Pulmonary artery endothelial cell (primary cell): ENCODE measurements at places on chromosomes 12 and 14.
A peak's percentile ranks its signal among the peaks of the same experiment; 100 is the strongest.

- no peak for DNase-seq
Measured at GRCh38 chr12:43290836-43291235, 261.2 kb downstream of the ADAMTS20 start.

- no peak for DNase-seq
Measured at GRCh38 chr14:35412272-35413056, 7.9 kb upstream of the NFKBIA start.

GRCh38 chr14:104474495-104475213 is 104.9 kb upstream of the C14orf180 start:
- no peak for DNase-seq

GRCh38 chr12:101552277-101552676 is 42.5 kb upstream of the MYBPC1 start:
- DNase-seq, result no peak

- DNase-seq, result no peak
Measured at GRCh38 chr12:31263661-31264060, 62.3 kb downstream of the SINHCAF start.

- DNase-seq, result no peak
Measured at GRCh38 chr14:81285245-81285644, 64.5 kb upstream of the GTF2A1 start.

DNA sequence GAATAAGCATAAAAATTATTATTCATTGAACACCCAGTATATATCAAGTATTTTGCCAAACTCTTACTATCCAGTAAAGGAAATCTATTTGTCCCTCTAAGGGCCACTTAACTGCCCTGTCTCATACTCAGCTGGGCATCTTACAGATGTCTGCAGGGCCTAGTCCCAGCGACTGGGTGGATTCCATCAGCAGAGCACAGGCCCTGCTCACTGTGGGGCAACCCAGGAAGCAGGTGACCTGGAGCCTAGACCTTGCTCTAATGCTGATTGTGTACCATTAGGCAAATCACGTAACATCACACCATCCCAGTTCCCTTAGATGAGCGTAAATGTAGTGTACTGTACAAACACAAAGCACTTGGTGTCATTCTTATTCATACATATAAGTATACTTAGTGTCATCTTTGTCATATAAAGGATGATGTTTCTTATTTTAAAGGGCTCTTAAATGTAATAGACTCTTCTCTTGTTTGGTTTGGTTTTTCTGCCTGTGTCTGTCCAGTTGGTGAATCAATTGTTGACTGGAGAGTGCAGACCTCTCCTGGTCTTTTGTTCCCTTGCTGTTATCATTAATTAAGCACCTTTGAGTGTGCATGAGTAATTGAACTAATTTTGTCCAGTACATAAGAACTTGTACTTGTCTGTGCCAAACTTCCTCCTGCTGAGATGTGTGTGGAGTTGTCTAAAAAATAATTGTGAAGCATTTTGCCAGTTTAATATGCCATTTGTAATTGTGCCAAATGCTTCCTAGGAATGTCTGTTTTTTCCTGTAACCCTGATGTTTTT is 49.3 kb downstream of the RAB35 start:
- no peak for DNase-seq

- DNase-seq, result no peak
Measured at GRCh38 chr12:40232602-40233001, 7.8 kb downstream of the LRRK2 start.

GRCh38 chr12:4816744-4817525 is 92.8 kb upstream of the KCNA1 start:
- no peak for DNase-seq

GRCh38 chr12:39105111-39105510 is 199.7 kb upstream of the CPNE8 start:
- DNase-seq, result no peak

DNA sequence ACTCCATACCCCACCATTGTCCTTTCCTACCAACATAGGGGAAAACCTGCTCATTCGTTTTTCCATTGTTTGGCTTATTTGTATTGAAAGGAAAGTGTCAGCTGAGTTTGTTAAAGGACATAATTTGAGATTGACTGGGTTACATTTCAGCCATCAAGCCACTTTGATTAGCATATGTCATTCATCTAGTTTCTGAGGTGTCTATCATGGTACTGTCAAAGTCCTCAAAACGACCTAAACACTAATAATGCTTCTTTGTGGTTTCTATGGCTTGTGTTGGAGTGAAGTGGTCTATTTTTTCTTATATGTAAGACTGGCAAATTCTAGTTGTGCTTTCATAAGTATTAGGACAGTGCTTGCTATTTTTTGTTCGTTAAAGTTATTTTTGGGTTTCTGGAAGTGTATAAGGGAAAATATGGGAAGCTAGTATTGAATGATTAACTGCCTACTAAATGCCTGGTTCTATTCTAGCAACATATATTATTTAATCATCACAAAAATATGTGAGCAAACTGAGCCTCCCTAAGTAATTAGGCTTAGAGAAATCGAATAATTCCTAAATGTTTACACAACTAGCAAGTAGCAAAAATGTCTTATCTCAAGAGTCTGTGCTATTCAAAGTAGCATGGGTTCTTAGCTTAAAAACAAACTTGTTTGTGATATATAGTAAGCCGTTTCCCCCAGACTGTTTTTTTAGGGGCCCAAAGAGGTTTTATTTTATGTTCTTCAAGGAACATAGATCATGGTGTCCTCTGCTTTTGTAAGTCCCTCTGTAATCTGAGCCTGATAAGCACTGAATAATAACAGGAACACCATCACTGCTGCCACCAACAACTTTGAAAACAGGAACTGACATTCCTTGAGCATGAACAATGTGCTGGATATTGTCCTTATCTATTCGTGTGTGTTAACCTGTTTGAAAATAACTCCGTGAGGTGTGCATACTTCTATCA is 67.1 kb downstream of the DERA start:
- peak; percentile 79 for DNase-seq

DNA sequence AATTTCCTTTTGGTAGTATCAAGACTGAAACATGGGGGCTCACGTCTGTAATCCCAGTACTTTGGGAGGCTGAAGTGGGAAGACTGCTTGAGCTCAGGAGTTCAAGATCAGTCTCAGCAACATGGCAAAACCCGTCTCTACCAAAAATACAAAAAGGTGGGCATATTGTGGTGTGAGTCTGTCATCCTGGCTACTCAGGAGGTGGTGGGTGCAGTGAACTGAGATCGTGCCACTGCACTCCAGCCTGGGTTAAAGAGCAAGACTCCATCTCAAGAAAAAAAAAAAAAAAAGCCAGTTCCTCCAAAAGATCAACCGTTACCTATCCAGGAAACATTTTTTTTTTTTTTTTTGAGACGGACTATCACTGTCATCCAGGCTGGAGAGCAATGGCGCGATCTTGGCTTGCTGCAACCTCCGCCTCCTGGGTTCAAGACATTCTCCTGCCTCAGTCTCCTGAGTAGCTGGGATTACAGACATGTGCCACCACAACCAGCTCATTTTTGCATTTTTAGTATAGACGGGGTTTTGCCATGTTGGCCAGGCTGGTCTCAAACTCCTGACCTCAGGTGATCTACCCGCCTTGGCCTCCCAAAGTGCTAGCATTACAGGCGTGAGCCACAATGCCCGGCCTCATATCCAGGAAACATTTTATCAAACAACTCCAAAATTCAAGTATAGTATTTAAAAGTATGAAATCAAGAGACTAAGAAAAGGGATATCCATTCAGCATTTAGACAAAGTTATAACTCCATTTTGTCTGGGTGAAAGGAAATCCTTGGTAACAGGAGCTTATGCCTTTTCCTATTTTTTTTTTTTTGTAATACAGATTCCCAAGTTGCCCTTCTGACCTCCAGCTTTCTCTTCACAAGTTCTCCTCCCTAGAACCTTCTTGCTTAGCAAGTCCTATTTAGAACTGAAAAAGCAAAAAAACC is 3.4 kb downstream of the ACIN1 start:
- DNase-seq, result no peak

GRCh38 chr12:108285016-108285415 is 54.1 kb downstream of the CMKLR1 start:
- no peak for DNase-seq

- DNase-seq, result no peak
Measured at GRCh38 chr12:7131502-7131866, 1.3 kb downstream of the CLSTN3 start.

- no peak for DNase-seq
Measured at GRCh38 chr14:105487449-105487985, 831 bp downstream of the CRIP1 start.

DNA sequence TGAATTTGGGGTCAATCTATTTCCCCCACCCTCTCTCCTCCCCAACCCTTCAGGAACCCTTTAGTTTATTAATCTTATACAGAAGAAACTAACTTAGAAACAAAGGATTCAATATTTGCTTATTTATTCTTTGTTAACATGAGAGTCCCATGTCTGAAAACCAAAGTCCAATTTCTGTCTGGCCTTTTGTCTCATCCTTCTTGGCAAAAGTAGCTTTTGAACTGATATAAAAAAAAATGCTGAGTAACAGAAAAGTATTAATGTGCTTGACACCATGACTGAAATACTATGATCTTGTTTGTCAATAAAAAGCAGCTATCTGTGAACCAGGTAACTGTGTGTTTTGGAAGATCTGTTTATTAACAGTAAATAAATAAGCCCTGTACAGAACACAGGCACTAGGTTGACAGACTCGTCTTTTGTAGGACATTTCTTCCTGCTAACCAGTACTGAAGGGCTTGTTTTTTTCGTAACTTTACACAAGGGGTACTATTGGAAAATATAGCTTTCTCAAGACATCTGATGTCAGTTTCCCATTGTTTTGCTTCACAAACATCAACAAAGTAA is 10.8 kb downstream of the PIGH start:
- DNase-seq, result no peak

- no peak for DNase-seq
Measured at GRCh38 chr14:74314576-74314975, 11.8 kb upstream of the ABCD4 start.

DNA sequence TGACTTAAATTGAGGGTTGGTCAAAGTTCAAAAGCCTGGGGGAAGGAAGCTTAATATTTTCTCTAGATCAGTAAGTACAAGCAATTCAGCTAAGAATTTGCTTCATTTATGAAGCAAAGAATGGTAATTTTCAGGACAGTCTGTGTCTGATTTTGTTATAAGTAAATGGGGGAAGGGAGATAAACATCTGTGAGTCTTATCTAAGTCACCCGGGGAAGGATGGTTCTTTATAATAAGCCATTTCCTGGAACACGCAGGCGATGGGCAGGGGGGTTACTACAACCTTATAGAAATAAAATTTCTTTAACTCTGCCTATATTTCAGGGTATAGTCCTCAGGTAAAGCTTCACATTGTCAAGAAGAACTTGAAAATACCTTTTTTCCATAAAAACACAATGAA is 42.9 kb downstream of the HELB start:
- DNase-seq, result no peak

GRCh38 chr12:91630596-91631293 is 448.1 kb upstream of the DCN start:
- DNase-seq, result no peak

- DNase-seq, result no peak
Measured at GRCh38 chr14:65972891-65973290, 513.3 kb upstream of the CCDC196 start.

- no peak for DNase-seq
Measured at GRCh38 chr14:95475540-95476240, 40.8 kb downstream of the SYNE3 start.

DNA sequence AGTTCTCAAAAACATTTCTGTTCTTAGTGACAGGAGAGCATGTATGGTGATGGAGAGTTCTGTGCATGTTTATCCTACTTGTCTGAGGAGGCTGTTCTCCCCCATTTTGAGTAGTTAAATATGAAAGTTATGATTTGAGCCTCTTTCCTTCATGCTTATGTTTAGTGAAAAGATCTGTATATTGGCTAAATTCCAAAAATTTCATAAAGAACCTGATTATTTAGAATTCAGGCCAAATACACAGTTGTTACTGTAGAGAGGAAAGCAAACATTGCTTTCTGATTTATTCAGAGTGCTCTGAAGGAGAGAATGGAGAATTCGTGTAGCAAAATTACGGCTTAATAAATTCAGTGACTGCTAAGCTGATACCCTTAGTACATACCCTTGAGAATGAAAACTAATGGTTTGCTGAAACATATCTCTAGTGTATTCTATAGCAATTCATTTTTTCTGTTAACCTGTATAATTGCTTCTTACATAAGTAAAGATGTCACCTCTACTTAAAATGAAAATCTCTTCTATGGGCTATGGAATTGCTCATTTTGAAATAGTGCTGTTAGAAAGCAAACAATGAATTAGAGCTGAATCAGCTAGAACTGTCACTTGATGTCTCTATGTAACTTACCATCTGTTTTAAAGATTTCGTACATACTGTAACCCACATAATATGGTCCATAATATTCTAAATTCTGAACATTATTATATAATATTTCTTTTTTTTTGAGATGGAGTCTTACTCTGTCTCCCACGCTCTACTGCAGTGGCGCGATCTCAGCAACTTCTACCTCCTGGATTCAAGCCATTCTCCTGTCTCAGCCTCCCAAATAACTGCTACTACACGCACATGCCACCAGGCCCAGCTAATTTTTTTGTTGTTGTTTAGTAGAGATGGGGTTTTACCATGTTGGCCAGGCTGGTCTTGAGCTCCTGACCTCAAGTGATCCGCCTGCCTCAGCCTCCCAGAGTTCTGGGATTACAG is 417.0 kb upstream of the RGS6 start:
- no peak for DNase-seq
